ENCODE measurements at places on chromosomes 16 and 17.

GRCh38 chr16:79950932-79951719 is 350.6 kb upstream of the MAF start:
- DNase-seq: no peak

DNA sequence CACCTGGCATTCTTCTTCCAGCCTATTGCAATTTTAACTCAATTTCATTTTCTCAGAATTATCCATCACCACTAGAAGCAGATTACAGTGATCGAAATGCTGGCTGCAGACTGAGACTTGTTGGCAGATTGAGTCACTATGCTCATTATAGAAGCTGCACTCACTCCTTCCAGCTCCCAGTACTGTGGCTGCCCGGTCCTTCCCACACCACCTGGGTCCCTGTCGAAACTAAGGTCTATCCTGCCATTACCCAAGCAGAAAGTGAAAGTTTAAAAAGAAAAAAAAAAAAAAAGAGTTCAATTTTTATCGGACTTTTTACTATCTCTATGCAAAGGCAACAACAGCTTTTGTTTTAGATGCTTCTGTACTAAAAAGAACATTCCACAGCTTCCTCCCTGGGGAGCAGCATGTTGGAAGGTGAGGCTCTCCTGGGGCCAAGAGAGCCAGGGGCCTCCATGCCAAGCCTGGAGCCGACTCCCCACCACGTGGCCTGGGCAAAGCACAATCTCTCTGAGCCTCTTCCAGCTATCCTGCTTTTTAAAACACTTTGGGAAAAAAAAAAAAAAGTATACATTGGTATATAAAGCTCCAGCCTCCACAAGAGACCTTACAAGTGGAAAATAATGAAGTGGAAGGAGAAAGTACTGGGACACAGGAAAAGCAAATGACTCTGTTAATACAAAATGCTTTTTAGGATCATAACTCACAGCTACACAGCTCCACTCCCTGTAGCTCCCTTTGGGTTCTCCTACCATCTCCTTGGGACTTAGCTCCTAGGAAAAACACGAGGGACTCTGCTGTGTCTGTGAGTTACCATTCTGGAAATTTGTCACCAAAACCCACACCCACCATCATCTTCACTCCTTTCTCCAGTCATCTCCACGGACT is 77.8 kb downstream of the USP31 start:
- peak; percentile 41 for DNase-seq

DNA sequence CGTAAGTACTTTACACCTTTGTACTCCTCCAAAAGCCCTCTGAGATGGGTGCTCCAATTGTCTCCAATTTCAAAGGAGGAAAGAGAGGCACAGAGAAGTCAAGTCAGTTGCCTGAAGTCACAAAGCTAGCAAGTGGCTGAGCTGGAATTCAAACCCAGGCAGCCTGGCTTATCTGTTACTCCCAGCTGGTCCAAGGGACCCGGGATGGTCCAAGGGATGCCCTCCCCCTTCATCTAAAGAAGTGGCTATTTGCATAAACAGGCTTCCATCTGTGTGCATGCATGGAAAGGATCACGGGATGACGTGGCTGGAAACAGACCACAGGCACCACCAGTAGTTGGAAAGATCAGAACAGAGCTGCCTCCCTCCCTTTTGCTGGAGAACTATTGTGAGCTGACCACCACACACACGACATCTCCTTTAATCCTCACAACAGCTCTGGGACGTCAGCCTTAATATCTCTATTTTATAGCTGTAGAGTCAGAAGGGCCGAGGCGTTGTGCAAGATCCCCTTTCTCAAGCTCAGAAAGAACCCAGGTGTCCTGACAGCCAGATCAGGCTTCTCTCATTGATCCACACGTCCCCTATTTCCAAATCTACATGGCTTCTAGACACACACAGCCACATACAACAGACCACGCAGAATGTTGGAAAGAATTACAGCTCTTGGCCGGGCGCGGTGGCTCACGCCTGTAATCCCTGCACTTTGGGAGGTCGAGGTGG is 10.9 kb upstream of the COL1A1 start:
- peak; percentile 63 for DNase-seq

GRCh38 chr17:33401249-33401648 is 108.2 kb upstream of the ASIC2 start:
- no peak for DNase-seq

GRCh38 chr16:31250782-31251384 is 8.9 kb upstream of the ITGAM start:
- no peak for DNase-seq

DNA sequence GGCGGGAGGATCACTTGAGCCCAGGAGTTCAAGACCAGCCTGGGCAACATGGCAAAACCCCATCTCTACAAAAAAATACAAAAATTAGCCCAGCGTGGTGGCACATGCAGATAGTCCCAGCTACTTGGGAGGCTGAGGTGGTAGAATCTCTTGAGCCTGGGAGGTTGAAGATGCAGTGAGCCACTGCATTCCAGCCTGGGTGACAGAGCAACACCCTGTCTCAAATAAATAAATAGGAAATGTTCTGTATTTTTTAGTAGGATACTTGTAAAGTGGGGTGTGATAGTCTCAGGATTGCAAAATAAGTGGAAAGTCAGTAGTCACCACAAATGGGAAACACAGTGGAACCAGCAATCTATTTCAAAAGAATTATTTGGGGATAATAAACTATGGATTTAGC is 4.0 kb downstream of the RSPRY1 start:
- DNase-seq: no peak

DNA sequence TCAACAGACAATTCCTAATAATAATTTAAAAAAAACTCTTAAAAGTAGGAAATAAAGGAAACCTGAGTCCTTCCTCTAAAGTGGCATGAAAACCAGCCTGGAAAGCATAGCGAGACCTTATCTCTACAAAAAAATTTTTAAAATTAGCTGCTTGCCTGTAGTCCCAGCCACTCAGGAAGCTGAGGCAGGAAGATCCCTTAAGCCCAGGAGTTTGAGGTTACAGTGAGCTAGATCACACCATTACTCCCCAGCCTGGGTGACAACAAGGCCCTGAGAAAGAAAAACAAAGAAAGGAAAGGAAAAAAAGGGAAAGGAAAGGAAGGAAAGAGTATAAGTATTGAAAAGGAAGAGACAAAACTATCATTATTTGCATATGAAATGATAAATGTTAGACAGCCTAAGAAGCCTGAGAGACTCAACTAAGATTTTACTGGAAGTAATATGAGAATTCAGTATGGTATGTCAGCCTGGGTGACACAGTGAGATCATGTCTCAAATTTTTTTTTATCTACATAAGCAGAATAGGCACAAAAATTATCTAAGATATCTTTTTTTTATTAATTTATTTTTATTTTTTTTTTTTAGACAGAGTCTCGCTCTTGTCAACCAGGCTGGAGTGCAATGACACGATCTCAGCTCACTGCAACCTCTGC is 113.0 kb downstream of the GOSR1 start:
- no peak for DNase-seq

- DNase-seq: no peak
Observed at GRCh38 chr16:10647721-10648296, 46.9 kb downstream of the TEKT5 start.

DNA sequence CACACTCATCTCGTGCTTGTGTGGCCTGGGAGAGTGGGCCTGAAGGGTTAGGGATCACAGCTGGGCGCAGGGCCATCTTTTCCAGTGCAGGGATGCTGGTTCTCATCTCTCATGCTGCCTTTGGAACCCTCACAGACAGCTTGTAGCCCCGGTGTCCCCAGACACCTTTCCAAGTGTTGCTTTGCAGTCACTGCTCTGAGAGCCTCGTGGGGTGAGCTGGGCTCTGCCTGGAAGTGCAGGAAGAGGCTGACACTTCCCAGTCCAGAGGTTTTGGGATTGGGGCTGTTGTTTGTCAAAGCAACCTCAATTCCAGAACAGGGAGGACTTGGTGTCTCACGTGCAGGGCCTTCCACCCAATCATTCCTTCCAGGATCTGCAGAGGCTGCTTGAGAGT is 28.2 kb downstream of the TBX4 start:
- DNase-seq: no peak

DNA sequence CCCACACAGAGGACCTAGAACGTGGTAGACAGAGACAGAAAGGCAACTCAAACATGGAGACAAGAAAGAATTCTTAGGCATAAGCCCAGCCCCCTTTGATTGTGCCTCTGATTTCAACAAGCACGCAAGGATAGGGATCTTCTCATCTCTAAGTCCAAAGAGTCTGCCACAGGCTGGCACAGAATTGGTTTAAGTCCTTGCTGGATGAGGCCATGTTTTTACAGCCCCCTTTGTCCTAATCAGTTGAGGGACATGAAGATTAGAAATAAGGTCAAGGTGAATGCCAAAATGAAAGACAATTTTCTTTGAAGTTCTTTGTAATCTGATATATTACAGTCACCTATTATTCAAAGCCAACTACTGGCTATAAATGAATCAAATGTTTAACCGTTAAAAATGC is 68.0 kb upstream of the ATP2A3 start:
- no peak for DNase-seq

- no peak for DNase-seq
Observed at GRCh38 chr17:15349119-15349518, 7.7 kb upstream of the TEKT3 start.

Data from MV-4-11 (cell line).